T-helper 17 cell (primary cell): ENCODE measurements at places on chromosomes 1 and 21.

GRCh38 chr1:26323382-26323781, 5.6 kb downstream of the CD52 start:
- DNase-seq = no peak

DNA sequence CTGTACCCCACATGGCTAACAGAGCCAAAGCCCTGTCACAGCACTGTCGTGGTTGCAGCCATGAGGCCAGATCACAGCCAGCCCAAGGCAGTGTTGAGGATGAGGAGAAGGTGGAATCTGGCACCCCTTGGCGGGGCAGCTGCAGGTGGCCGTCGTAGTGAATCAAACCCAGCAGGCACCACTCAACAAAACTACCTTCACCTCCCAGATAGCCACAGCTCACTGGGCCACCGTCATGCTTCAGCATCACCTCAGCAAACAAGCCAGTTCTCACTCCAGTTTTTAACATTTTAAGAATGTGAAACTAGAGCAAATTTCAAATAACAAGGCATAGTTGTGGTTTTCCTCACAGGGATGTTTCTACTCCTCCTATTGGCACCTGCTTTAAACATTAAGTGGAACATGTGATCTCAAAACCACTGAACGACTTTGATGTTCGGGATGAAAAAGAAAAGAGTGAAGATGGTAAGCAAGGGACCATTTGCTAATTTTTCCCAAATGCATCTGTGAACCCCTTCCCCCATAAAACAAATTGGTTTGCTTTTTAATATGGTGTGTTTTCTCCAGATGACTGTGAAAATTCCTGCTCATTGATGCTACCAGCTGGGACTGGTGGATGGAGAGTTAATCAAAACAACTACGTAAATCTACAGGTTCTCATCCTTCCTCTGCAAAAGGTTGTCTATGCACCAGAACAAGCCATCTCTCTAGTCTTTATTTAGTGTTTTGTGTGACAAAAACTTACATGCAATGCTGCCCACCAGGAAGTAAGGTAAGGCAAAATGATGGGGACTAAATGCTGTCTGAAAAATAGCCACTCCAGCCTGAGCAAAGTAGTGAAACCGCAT, 45.5 kb downstream of the TOR1AIP2 start:
- DNase-seq = no peak

- DNase-seq = no peak
These were observed 79.7 kb upstream of the SOX13 start for GRCh38 chr1:203993256-203993655.

- no peak for DNase-seq
These were observed 41.0 kb upstream of the CD5L start for GRCh38 chr1:157882580-157882979.

GRCh38 chr21:21114461-21114860, 116.3 kb downstream of the NCAM2 start:
- DNase-seq = no peak
